ENCODE measurements at places on chromosomes 7 and 10.

GRCh38 chr7:143176128-143176527 is 7.1 kb upstream of the TAS2R39 start:
- DNase-seq: no peak

DNA sequence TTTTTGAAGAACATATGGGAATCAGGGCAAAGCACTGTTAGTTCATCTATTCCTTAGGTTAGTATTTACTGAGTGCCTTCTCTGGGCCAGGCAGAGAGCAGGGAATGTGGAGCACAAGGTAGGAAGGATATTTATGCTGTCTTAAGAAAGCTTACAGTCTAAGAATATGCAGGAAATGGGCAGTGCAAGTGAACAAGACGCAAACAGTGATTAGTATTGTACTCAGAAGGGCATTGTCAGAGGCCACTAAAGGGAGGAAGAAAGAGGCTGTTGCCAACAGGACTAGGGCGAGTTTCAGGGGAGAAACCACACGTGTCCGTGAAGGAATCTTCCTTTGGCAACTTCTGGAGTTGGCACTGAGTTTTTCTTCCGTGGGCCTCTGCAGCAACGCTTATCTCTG is 552.8 kb upstream of the COBL start:
- no peak for DNase-seq

- no peak for DNase-seq
These were observed 169.5 kb upstream of the ADCY1 start for GRCh38 chr7:45404622-45405021.

DNA sequence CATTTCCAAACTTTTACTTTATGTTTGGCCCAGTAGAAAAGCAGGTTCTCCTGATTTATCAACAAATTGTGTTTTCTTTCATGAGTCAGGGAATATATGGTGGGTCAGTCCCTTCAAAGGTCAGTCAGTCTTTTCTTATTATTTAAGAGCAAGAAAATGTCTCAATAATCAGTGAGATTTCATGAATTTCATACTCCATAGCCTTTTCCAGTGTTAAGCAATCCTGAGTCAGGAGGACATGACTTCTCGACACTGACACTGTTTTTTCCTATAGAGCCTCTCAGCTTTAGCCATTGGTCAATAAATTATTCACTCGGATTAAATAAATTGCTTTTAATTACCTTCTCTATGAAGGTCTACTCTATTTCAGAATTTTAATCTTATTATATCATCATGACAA is 334.5 kb downstream of the SORCS1 start:
- no peak for DNase-seq

DNA sequence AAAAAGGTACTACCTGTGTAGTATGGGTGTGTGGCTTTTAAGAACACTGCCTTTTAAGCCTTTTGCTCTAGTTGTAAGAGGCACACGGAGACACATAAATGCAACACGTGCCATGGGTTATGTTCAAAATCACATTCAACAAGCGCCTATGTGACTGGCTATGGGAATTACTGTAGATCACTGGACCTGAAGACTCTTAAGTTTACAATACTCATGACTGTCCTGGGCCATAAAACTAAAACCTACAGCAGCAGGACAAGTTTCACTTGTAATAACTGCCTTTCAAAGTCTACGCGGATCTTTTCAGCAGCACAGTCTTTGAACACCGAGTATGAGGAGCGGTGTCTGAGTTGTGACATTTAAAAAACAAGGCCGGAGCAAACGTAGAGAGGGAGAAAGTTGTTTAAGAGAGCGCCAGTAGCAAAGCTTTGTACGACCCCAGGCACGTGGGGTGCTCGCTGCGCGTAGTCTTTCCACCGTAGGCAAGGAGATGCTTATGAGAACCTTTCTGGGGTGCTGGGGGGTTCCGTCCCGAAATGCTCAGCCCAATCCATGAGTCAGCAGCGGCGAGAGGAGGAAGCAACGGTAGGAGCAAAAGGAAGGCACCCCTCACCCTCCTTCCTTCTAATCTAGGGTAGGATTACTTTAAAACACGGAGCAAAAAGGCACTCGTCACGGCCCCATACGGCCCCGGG is 662 bp downstream of the DNAJC2 start:
- no peak for DNase-seq

- no peak for DNase-seq
These were observed 394.3 kb downstream of the PARD3 start for GRCh38 chr10:34420795-34421194.

DNA sequence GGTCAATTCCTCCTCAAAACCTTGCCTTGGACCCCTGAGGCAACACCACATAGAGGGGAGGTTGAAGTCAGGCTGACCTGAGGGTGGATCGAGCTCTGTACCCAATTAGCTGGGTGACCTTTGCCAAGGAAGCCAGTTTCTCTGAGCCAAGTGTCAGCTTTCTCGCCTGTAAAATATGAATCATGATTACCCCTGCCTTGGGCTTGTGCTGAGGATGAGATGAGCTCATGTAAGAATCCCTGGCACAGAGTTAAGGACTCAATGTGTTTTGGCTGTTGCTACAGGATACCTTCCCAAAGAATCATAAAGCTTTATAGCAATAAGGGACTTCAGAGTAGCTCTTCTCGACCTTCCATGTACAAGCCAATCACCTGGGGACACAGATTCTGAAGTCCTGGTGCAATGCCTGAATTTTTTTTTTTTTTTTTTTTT is 43.5 kb upstream of the CACUL1 start:
- DNase-seq: no peak

- no peak for DNase-seq
These were observed 8.5 kb upstream of the POT1 start for GRCh38 chr7:124938128-124938527.

DNA sequence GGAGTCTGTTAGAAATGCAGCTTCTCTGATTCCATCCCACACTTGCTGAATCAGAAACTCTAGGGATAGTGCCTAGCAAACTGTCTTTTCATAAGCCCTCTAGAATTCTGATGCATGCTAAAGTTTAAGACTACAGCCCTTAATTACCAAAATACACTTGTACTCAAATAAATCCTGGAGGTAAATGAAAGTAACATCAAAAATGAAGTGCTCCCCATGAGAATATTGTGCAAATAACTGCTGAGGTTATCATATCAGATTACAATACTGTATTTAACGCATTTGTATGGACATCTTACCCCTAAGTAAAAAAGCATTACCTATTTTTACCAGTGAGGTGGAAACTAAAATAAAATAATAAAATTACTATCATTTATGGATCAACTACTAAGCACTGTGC is 104.7 kb downstream of the CHCHD3 start:
- no peak for DNase-seq

DNA sequence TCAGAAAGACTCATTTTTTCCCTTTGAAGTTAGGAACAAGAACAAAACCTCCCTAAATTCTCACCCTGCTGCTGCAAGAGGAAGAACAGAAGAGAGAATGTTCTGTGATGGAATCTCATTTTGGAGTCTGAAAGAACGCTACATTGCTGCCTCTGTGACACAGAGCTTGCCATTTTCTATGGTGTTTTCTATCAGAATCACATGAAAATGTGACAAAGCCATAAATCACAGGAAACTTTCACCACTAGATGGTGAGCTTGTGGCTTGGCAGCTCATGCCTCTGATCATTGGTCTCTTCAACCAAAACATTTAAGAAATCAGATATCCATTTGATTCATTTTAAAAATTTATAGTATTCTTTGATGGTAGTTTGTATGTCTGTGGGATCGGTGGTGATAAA is 82.9 kb downstream of the CADPS2 start:
- no peak for DNase-seq

DNA sequence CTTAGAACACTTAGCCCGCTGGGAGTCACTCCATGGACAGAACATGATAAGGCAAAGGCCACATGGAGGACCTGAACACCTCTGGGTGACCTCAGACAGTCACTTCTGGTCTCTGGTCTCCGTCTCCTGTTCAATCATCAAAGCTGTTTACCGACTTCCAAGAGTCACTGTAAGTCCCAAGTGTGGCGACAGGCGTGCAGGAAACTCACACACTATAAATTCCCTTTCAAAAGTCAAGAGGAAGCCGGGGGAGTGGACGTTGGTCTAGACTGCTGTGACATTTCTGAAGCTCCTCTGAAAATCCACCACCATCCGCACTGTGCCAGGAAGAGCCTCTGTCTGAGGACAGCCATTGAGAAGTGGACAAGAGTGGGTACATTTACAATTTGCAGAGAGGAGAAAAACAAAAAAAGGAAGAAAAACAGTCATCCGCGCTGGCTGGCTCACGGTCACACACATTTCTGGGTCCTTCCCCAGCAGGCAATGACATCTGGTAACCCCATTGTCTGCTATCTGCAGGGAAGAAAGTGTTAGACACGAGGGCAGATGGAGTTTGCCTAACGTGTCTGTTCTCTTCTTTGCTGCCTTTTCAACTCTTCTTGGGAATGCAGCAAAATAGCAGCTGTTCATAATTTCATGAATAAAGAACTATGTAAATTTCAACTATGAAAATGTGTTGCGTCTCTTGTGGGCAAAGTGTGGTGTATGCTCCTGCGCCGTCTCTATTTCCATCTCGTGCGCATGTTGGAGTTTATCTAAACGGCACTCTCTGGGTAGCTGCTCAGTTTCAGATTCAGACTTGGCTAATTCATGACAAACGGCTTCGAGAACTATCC is 32.9 kb upstream of the CUX1 start:
- DNase-seq: no peak

DNA sequence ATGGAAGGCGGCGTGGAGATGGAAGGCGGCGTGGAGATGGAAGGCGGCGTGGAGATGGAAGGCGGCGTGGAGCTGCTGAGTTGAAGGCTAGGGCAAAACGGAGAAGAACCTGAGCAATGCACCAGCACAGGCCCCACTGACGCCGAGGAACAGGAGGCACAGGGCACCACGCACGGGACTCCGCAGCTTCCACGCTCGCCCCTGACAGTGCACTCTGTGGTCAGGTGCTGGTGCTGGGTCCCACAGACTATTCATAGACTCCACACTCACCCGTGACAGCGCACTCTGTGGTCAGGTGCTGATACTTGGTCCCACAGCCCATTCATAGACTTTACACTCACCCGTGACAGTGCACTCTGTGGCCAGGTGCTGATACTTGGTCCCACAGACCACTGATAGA is 34.0 kb downstream of the CPXM2 start:
- DNase-seq: no peak

- DNase-seq: no peak
These were observed 16.3 kb downstream of the ZMIZ1 start for GRCh38 chr10:79084972-79085597.

- no peak for DNase-seq
These were observed 8.0 kb upstream of the SMARCD3 start for GRCh38 chr7:151256410-151257045.

GRCh38 chr7:155002411-155003091 is 373 bp downstream of the PAXIP1 start:
- DNase-seq: no peak

DNA sequence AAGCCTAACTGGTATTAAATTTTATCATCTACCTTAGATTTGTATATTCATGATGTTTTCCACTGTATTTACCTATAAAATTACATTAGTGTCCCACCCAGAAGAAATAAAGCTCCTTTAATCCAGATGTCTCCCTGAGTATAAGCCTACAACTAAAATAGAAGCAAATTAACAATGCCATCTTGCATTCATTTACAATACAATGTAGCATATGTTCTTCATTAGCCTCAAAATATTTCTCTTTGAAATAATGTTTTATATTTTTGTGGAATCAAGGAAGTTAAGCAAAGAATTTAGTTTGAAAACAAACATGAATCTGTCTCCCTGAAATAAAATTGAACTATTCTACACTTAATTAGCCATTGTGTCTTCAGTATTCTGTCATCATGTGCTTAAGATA is 112.3 kb downstream of the CACNA2D1 start:
- DNase-seq: no peak

GRCh38 chr10:130359711-130360110 is 223.5 kb downstream of the GLRX3 start:
- no peak for DNase-seq

Measured in stimulated activated CD4-positive, alpha-beta T cell treated with anti-CD3 and anti-CD28 coated beads, Interleukin-1b, Interleukin-23, amount 100 ng/mL, for 24 hours (primary cell).